ENCODE measurements at places on chromosomes 6 and 20.

DNA sequence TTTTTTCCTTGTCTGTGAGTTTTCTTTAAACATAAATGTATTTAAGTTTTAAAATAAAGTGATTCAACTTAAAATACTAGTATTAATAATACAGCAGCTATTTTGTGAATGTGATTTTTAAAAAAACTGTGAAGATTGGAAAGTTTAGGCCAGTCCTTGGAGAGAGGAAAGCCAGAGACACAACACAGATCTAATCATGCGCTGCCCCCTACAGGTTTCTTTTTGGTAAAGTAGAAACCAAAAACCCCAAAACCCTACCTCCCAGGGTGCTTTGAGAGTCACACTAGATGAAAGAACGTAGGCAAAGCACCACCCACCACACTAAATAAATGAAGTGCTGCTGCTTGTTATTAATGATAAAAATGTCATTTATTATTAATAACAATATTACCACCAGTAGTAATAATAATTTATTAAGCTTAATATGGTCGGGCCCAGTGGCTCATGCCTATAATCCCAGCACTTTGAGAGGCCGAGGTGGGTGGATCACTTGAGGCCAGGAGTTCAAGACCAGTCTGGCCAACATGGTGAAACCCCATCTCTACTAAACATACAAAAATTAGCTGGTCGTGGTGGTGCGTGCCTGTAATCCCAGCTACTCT lies 33.7 kb downstream of the SLC9A8 start:
- no peak for DNase-seq

- no peak for DNase-seq
Measured at GRCh38 chr20:63242736-63243135, 7.0 kb downstream of the BIRC7 start.

DNA sequence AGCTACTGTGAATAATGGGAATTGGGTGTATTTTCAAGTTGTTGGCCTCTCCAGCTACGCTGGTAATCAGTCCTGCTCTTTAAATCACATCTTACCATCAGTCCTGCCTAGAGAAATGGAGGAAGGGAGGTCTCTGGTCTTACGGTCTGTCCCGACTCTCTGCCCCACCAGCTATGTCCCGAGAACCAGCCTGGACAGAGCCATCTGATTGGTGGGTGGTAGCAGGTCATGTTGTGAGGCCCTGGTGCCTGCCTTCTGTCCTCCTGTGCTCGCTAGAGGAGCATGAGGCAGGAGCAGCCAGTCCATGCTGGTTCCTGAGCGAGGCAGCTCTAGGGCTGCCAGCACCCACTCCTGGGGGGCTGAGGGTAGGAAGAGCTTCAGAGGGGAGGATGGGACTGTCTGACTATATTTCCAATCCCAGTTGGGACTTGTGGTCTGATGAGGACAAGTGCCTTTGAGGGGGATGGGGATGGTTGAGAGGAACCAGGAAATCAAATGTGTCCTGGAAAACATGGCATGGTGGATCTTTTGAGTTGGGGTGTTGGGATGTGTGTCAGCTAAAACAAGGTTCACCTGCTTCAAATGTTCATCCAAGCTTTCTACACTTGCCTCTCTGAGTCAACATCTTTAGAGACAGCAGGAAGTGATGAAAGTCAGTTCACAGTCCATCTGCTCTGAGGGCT lies 33.0 kb downstream of the SYNJ2 start:
- no peak for DNase-seq

DNA sequence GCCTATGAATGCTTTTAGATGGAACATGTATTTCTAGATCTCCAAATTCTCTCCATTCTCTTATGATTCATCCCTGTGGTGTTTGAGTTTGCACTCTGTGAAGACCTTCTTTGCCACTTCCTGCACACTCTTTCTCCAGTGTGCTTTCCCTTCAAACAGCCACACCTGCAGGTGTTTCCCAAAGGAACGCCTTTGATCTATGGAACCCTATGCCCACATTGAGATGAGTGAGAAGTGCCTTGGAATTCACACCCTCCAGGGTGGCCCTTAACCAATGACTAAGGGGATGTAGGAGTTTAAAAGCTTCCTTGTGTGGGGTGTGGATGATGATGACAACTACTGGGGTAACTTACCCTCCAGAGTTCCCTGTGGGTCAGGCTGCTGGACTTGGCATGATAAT lies 570.1 kb downstream of the DHX35 start:
- DNase-seq: no peak

DNA sequence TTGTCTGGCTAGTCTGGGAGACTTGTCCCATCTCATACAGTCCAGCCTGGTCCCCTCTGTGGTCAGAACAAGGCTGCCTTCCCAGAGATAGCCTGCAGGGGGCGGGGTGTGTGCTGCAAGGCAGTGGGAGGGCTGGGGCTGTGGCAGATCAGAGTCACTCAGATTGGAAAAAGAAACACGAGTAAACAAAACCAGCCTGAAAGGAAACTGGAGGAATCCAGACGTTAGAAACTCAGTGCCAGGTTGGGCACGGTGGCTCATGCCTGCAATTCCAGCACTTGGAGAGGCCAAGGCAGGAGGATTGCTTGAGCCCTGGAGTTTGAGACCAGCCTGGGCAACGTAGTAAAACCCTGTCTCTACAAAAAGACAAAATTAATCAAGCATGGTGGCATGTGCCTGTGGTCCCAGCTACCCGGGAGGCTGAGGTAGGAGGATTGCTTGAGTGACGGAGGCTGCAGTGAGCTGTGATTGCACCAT lies 20.2 kb downstream of the LEMD2 start:
- DNase-seq: peak; percentile 51

- no peak for DNase-seq
Measured at GRCh38 chr6:34110610-34111009, 35.3 kb downstream of the GRM4 start.

DNA sequence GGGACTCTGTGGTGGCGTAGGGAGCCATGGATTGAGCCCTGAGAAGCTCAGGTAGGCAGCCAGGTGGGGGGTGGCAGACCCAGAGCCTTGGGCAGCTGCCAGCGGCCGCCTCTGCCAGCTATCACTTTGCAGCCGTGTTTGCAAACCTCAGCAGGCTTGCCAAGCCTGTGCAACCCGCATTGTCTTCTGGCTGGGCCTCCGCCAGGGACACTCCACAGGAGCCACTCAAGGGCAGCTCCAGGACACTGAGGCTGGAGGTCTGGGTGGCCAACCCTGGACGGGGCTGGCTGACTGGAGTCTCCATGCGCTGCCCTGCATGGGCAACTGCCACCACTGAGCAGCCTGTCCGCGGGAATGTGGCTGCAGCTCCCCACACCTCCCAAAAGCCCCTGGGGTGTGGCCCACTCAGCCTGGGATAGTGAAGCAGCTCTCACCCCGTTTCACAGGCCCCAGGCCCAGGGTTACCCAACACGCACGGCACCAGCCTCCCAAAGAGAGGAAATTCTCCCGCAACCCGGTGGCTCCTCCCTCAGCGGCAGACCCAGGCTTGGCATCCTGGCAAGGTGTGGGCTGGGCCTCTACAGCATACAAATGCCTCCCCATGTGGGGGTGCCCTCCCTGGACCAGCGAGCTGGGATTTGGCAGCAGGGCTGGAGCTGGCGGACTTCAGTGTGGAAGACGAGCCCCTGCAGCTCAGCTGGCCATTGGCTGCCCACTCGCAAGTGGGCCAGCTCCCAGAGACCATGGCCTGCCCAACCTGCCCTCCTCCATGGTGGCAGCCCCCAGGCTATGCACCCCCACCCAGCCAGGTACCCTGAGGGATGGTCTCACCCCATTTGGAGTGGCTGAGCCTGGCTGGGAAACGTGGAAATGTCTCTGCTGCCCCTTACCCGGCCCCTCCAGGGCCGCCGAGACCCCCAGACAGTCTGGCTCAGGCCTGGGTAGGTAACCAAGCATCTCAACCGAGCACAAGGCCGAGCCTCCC lies 2.9 kb downstream of the CHRNA4 start:
- DNase-seq: no peak
